ENCODE measurements at places on chromosomes 12 and 14.

- ATAC-seq: peak; percentile 59
These were observed 51.3 kb downstream of the SLC6A12 start for GRCh38 chr12:162467-163307.

DNA sequence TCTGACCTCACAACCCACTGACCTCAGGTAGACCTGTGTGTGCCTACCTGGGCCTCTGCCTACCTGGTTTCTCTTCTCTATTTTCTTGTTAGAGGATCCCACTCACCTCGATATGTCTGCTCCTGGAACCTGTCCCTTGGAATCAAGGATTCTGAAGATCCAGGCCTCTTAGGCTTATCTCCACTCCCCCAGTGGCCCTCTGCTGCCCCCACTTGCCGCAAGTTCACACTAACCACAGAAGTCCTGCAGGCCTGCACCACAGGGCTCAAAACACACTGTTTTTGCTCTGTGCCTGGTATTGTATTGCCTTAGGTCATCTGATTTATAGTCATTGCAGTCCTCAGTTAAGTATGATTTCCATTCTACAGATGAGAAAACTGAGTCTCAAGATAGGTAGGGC, 15.3 kb upstream of the NRXN3 start:
- no peak for ATAC-seq

DNA sequence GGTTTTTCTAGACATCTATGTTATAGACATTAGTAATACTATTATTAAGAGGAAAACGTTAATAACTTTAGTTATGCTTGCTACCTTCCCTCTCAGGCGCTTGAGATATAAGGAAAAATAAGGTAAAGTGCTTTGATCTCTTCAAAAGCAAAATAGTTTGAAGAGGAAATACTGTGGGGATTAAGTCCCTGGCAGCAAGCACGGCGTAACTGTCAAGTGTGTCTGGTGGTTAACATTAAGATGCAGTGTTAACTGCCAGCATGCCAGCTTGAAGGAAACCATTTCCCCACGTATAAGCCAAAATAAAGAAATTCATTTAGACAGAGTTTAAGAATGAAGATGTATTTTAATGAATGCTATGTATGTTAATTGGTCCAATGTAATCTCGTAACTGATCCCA, 31.8 kb downstream of the PELI2 start:
- ATAC-seq: no peak

- ATAC-seq: no peak
These were observed 2.0 kb upstream of the FKBP11 start for GRCh38 chr12:48927261-48927660.

GRCh38 chr12:16785524-16785923, 179.6 kb upstream of the LMO3 start:
- no peak for ATAC-seq

DNA sequence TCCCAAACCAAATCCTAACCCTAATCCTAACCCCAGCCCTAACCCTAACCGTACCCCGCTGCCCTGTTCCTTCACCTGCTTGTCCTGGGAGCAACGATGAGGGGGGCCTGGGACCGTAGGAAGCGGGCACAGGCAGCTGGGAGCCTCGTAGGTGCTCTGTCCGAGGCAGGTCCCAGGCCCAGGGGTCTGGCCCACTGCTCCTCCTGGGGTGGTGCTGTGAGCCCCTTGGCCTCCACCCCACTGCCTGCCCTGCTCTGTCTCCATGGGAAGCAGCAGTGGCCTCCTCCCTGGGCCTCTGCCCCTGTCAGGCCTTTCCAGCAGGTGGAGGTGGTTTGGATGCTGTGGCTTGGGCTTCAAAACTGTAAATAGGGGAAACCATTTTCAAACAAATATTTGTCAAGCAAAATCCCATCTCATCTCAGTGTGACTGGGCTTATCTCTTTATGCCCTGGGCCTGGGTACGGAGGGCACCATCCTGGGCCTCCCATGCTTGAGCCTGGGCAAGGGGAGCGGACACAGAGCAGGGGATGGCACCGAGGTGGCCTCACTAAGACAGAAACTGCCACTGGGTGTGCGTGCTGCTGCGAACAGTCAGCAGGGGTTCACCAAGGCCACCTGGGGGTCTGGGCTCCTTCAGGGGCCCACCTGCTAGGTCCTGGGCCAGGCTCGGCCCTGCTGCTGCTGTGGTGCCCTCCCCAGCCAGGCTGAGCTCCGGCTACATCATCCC, 3.7 kb upstream of the BEGAIN start:
- no peak for ATAC-seq

GRCh38 chr12:113479590-113480335, 8.1 kb upstream of the LHX5 start:
- ATAC-seq: no peak

GRCh38 chr12:103278329-103278728, 217.4 kb downstream of the C12orf42 start:
- no peak for ATAC-seq

- ATAC-seq: no peak
These were observed 7.9 kb downstream of the CCDC85C start for GRCh38 chr14:99596071-99596627.

- peak; percentile 59 for ATAC-seq
These were observed 316.8 kb downstream of the PAWR start for GRCh38 chr12:79373896-79374499.

DNA sequence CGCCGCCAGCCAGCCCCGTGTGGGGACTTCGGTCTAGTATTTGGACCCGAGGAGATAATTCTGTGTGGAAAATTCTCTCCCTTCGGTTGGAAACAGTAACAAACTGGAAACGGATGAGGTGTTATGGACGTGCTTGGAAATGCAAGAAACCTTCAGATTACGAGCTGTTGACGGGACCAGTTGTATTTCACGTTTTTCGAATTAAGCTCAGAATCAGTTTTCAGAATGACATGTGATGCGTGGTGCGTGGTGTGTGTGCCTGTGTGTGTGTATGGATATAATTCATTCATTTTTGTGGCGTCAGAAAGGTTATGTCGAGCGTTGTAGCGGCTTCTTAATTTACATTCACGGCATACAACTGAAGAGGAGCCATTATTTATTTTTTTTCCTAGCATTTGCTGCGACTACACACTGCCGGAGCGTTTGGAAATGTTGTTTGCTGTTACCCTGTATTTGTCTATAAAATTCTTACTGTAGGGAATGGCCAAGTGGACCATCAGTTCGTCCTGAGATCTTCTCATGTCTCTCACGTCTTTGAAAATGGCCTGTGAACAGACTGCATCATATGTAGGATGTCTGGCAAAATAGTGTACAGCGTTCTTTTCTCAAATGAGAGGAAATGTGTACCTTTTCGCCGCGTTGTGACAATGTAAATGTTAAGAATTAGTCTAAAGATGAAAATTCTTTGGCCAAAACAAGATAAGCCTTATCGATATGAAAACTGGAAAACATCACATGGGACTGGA, 1.3 kb downstream of the TRAF3 start:
- no peak for ATAC-seq

Measured in stimulated activated memory B cell treated with anti-CD40 and anti-IgM and Interleukin-4, amounts not matched to agents 10 μg/mL and 1 μg/mL and 100 μg/mL, for 72 hours (primary cell).